ENCODE measurements at places on chromosomes 3 and 15.
A peak's percentile ranks its signal among the peaks of the same experiment; 100 is the strongest.

GRCh38 chr3:16993227-16993626 is 108.5 kb downstream of the PLCL2 start:
- peak; percentile 22 for DNase-seq

DNA sequence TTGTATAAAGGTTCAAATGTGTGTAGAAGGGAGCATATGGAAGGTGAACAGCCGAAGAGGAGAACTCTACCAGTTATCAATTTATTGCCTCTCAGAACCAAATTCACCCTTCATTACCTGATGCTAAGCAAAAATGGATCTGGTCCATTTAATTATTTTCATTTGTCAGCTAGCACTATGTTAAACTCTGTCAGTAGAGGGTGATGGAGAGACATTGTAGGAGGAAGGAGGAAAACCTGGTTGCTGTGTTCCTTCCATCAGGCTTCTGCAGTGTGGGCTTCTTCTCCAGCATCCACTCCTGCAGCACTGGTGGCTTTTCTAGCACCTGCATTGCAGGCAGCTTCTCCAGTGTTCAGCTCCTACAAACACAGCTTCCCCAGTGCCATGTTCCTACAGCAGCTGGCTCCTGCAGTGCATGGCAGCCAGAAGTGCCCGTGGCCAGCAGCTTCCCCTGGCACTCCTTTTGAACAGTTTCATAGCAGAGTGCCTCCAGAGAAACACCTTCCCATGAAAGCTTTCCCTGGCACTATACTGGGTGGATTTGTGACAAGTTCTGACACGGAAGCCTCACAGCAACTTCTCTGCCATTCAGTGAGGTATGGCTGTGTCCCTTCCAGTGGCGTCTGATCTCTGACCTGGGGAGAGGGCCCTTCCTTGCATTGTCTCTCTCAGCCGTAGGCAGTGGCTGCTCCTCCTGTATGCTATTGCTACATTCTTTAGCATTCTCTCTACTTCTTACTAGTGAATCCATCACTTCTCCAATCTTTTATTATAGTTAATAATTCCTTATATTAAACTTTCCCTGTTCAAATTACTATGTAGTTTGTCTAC is 14.6 kb upstream of the IL17RD start:
- no peak for DNase-seq

DNA sequence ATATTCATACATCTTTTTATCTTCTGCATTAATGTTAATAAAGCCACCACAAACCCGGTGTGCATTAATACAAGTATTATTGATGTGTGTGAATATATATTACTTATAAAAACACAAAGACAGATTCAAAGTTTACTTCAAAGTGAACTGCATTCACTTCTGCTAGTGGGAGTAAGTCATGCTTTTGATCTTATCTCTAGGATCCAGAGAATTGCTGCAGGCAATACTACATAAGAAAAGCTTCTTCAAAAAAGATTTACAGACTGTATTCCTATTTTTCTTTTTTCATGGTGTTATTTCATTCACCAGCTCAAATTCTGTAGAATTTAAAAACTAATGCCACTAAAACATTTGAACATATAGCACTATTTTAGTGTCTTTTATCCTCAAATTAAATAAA is 87.5 kb upstream of the CBLB start:
- no peak for DNase-seq

- DNase-seq = peak; percentile 30
These were observed 47.0 kb downstream of the ZNF609 start for GRCh38 chr15:64507293-64507802.

GRCh38 chr3:105967117-105967516 is 98.3 kb upstream of the CBLB start:
- no peak for DNase-seq

DNA sequence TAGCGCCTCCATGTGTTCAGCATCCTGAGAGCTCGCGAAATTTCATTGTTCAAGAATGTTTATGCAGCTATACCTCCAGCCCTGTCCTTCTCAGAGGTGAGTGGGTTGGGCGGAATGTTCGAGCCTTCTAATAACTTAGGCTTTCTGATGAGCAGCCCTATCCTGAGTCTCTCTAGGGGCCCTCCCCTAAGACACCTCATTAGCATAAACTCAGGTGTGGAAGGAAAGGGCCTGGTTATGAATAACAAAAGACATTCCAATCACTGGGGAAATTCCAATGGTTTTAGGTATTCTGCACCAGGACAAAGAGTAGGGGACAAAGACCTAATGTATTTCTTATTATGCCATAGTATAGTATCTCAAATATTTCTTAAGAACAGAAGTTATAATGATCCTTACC is 138.1 kb upstream of the PDZRN3 start:
- DNase-seq = no peak

GRCh38 chr3:43872901-43873300 is 182.2 kb downstream of the ABHD5 start:
- no peak for DNase-seq

DNA sequence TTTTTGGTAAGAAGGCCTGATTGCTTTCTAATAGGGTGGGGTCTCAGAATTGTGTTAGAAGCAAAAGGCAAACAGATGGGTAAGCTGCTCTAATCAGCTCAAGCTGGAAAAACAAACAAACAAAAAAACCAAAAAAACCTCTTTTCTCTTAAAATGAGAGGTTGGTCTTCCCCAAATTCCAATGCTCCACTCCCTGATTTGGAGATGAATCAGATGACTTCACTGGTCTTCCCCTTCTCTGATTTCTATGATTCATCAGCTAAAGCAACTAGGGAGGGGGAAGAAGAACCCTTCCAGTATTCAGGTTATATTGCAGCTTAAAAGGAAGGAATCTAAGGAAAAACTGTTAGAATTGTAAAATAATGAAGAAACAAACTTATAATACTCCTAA is 9.6 kb upstream of the ANXA2 start:
- DNase-seq = peak; percentile 68

GRCh38 chr3:36461597-36461996 is 81.3 kb downstream of the STAC start:
- DNase-seq = peak; percentile 59

GRCh38 chr3:127532561-127533203 is 57.9 kb downstream of the TPRA1 start:
- DNase-seq = no peak

- DNase-seq = no peak
These were observed 12.1 kb upstream of the VPS39 start for GRCh38 chr15:42220216-42220615.

GRCh38 chr15:67838789-67839332 is 984 bp downstream of the RNU6-1 start:
- DNase-seq = no peak

DNA sequence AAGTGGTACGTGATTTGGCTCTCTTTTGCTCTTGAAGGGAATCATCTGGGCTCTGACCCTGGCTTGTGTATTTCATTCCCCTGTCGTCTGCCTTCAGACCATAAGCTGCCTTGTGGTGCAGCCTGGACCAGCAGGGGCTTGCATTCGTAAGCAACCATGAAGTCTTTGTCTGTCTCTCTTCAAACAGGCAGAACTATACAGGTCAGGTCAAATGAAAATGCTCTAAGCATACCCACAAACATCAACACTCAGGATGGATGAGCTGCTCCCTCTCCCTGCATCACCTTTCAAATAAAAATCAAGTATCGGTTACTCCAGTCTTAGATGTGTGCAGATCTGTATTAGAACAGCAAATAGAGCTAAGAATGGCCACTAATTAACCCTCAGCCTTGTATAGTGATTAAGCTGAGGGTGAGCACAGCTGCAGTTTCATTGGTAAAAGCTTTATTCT is 268.6 kb upstream of the UBE2E1 start:
- DNase-seq = no peak

DNA sequence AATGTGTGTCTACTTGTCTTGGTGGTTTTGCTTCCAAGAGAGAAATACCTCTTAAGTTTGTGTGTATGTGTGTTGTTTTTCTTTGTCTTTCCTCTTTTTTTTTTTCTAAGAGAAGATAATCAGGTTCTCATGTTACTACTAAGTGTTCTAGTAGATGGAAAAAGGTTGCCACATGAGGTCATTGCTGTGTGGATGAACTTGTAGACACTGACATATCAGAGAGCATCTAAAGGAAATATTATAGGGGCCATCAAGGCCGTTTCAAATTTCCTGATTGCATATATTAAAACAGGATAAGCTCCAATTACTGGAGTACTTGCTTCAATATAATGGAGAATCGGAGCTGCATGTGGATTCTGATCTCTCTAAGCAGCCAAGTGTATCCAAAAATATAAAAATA is 747.5 kb downstream of the NR2F2 start:
- no peak for DNase-seq

DNA sequence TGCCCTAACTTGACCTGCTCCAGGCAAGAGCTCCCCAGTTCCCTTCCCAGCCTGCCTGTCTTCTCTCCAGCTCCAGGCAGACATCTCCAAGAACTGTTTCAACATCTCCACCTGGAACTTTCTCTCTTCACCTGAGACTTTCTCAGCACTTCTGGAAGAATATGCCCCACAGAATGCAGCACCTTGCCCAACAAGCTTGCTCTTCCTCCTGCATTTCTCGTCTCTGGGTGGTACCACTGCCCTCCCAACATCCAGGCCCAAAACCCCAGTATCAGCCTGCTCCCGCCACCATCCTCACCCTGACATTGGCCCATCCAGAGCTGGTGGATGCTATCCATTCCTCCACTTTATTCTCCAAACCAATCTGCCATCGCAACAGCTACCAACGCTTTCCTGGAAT is 8.8 kb downstream of the RFTN1 start:
- no peak for DNase-seq

- DNase-seq = no peak
These were observed 243.6 kb downstream of the ZIC1 start for GRCh38 chr3:147652651-147653366.

DNA sequence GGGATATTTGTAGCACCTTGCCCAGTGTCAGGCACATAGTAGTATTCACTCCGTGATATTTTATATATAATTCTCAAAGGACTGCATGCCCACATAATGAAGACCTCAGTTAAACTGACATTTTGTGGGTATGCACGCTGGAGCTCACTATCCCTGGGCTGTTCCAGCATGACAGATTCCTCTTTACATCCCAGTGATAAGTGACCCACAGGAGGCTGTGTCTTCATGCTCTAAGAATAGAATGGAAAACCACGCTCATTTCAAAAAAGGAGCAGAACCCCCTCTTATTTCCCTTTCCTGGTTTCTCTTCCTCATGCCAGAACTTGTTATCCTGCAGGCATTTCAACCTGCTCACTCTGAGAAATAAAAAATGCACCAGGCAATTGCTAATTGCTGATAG is 717.5 kb downstream of the AGBL1 start:
- no peak for DNase-seq

GRCh38 chr3:132001036-132001435 is 33.8 kb downstream of the CPNE4 start:
- no peak for DNase-seq

GRCh38 chr3:108383306-108383705 is 87.0 kb downstream of the HHLA2 start:
- no peak for DNase-seq

DNA sequence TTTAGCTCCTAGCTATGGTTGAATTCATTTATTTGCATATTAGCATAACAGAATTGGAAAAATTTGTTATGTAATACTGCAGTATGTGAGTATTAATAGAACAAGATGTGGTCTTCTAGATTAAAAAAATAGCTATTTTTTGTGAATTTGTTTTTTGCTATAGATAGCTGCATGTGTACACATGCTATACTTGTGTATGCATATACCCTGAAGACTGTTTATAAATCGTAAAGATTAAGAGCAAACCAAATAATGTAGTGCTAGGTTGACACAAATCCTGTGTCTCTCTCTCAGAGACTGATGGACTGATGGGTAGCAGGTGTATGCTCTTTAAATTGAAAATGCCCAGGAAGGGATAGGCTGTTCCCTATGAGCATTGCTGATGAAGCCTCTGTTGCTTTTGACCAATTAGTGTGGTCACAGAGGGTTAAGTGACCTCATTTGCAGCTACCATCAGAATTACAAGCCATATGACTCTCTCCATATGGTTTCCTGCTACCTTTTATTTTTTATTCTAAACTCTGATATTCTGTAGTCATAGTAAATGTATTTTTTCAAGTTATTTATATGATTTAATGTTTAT is 9.0 kb downstream of the PLCL2 start:
- DNase-seq = no peak

GRCh38 chr3:67094774-67095173 is 96.7 kb downstream of the KBTBD8 start:
- DNase-seq = no peak

DNA sequence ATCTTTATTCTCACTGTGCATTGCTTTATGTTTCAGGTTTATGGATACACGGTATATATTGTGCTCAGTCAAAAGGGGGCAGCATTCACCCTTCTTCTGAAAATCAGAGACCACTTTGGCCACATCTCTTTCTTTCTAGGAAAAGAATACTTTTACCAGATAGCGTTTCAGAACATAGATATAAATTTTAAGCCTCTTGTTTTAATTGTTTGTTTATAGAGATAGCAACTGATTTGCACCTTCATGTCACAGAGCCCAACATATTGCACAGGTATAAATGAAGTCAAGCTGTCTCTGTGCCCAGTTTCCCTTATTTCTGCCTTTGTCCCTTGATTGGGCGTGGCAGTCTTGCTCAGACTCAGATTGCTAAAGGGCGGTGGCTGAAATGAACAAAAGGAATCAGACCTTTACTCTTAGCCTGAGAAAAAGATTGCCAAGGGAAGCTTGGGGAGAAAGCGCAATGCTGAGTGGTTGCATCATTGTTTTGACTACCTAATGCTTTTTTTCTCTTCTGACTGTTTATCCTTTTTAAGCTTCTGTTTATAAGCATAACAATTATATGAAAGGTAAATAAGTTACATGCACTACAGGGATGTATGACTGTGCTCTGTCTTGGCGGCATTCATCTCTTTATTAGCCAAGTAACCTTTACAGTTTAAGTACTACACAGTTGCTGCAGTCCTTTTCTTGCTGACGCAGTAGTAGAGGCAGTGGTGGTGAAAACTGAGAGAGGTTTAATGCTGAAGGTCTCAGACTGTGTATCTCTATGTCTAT is 70.8 kb upstream of the ZBTB20 start:
- peak; percentile 32 for DNase-seq

- no peak for DNase-seq
These were observed 32.6 kb downstream of the ATP2C1 start for GRCh38 chr3:130926504-130926903.

DNA sequence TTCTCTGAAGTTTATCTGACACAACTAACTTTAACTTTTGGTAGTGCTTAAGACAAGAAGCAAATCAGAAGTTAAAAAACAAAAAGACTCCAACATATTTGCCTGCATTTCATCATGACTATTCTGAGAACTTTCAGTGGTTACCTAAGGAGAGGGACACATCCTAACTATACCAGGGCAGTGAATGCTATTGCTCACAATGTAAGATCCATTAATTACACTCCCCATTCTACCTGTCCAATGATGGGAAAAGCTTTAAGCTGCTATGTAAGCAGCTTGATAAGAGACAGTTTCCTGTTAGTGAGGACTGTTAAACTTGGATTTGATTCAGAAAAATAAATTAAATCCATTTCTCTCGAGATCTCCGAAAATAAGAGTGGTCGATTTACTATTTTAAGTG is 37.5 kb downstream of the SERPINI1 start:
- DNase-seq = no peak
